Effector CD4-positive, alpha-beta T cell (primary cell): ENCODE measurements at places on chromosomes 4 and X.

DNA sequence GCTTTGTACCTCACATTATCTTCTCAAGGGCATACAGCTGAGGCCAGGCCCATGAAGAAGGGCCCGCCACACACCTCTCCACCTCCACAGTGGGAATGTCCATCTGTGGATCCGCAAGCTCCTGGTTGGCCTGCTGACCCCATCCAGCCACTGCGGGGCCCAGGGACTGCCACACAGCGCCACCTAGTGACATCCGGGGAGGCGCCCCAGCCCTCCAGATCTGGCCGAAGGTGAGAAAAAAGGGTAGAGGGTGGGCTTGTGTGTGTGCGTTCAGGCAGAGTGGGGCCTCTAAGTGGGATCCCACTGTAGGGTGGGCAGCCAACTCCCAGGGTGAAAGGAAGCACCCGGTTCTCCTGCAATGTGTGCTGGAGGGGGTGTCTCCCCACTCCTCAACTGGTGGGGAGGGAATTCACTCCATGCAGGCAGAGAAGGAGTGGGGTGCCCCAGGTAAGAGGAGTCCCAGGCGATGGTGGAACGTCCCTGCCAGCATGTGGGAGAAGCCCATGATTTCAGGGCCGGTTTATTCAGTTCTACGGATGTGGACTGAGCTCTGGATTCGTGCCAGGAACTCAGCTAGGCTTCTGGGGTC, 117.3 kb downstream of the ENPP6 start:
- no peak for DNase-seq

GRCh38 chr4:6153874-6154273, 46.5 kb downstream of the JAKMIP1 start:
- DNase-seq: no peak

DNA sequence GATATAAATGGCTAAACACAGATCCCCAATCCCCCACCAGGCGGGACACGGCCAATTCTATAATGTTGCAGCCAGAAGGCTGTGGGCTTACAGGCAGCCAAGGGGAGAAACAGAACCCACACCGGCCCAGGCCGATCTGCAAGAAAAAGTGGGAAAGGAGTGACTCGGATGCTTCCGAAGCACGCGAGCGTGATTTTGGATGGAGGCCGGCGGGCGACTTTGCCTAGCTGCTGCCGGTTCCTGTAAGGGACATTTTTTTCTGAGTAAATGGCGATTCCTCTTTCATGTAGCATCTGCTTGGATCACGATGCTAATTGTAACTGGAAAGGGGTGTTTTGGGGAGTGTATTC, 470.2 kb downstream of the PCDH19 start:
- no peak for DNase-seq

- DNase-seq: no peak
Observed at GRCh38 chr4:96037705-96038104, 197.8 kb downstream of the PDHA2 start.

DNA sequence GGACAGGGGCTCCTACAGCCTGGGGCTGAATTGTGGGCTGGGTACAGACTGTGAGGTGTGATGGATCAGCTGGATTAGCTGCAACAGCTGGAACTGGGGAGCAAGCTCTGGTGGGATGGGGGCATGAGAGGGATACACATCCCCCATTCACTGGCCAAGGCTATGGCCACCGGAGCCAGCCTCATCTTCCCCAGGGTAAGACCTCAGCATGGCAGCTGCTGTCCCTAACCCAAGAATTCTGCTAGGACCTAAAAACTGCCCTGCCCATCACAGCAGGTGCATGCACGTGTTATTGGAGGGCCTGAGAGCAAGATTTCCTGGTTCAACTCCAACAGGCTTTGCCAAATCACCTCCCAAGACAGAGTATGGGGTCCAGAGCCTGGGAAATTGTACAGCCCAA, 258.6 kb upstream of the AGTR2 start:
- no peak for DNase-seq

DNA sequence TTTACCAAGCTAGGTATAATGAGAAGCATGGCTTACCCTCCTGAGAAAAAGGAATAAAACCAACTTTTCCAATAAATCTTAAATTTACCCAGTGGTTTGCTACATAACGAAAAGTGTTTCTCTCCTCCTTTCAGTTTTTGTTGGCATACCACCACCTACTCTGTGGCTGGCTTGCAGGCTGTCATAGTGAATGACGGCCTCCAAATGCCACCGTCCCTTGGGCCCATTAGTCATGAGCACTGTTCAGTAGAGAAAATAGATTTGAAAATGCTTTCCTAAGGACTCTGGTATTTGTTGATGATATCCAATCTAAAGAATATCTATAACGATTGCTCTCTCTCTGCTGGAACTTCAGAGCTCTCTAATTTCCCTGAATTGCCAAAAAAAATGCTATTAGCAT, 488.3 kb downstream of the MAGEE1 start:
- no peak for DNase-seq

GRCh38 chr4:185920171-185920570, 108.2 kb upstream of the SORBS2 start:
- no peak for DNase-seq

- DNase-seq: no peak
Observed at GRCh38 chrX:10370976-10371375, 214.2 kb downstream of the CLCN4 start.

- no peak for DNase-seq
Observed at GRCh38 chr4:156560701-156561100, 410.9 kb downstream of the PDGFC start.

- DNase-seq: no peak
Observed at GRCh38 chr4:79233820-79234219, 92.0 kb downstream of the NAA11 start.

- no peak for DNase-seq
Observed at GRCh38 chrX:112761242-112762207, 79.1 kb downstream of the AMOT start.

DNA sequence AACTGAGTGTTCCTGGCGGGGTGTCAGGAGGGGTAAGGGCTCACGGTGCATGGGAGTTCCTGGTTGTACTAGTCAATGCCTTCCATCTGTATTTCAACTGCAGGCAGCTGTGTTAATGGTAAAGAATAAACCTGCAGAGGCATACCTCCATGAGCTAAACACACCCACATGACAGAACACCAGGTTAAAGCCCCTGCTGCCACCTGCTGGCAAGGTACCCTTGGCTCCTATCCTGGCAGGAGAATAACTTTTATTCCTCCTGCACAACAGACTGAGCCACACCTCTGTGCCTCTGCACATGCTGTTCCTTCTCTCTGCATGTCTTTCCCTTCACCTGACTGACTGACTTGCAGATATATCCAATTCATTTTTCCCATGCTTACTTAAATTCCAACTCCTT, 11.1 kb downstream of the ITIH6 start:
- no peak for DNase-seq

- DNase-seq: no peak
Observed at GRCh38 chr4:151575646-151576045, 166.7 kb downstream of the FHIP1A start.

DNA sequence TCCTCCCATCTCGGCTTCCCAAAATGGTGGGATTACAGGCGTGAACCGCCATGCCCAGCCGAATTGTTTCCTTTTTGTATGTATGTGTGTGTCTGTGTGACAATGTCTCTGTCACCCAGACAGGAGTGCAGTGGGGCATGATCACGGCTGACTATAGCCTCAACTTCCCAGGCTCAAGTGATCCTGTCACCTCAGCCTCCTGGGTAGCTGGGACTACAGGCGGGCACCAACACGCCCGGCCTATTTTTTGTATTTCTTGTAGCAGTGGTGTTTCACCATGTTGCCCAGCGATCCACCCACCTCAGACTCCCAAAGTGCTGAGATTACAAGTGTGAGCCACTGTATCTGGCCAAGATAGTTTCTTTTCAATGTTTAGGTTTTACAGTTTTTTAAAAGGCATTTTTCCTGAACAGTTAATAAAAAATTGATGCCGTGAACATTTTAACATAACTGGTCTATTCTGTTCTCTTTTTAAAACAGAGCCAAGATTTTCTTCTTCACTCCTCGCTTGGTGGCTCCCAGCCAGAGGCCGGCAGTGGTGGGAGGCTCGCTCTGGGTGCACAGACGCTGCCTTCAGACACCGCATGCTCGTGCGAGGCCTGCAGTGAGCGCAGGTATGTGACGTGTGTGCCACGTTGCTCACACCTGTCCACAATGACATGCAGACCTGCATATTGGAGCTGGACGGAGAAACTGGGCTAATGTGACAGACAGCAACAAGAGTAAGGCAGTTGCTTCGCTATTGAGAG, 88.5 kb downstream of the FAM193A start:
- DNase-seq: no peak

GRCh38 chr4:2898001-2898400, 54.4 kb downstream of the ADD1 start:
- DNase-seq: no peak

DNA sequence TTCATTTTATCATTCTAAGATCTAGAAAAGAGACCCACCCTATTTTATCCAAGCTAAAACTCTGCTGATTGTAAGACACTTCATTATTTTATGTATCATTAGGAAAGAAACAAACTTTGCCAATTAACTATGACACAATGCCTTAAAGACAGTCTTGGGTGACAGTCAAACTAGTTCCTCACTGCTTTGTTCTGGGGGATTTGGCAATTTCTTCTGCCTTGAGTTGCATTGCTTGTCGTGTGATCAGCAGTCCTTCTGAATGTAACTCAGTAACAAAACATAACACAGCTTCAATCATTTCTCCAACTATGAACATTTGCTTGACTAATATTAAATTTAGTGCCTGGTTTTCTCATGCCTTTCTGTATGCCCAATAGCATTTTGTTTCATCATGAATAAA, 577.9 kb upstream of the DIPK2B start:
- no peak for DNase-seq

DNA sequence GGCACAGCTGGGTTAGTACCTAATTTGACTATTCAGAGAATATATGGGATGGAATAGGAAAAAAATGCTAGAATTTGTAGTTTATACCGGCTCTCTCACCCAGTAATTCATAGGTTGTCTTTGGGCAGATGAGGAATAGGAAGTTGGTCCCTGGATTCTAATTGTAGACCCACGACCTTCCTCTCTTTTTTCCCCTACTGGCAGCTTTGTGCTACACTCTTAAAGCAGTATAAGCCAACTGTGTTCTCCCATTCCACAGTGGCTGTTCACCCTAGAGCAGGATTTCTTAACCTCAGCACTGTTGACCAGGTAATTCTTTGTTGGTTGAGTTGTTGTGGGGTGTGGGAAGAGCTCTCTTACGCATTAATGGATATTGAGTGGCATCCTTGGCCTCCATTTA, 92.9 kb downstream of the FNIP2 start:
- DNase-seq: no peak
